Femur (tissue), 1 donor: ENCODE measurements at places on chromosomes 3 and 15.

- no peak for DNase-seq
These were observed 8.1 kb upstream of the APOD start for GRCh38 chr3:195591852-195592251.

- DNase-seq = no peak
These were observed 8.0 kb downstream of the FAM174B start for GRCh38 chr15:92647467-92648163.

GRCh38 chr3:27613846-27614500 is 108.2 kb downstream of the EOMES start:
- DNase-seq = no peak

GRCh38 chr15:58459560-58459959 is 27.8 kb downstream of the LIPC start:
- peak; percentile 69 for DNase-seq

DNA sequence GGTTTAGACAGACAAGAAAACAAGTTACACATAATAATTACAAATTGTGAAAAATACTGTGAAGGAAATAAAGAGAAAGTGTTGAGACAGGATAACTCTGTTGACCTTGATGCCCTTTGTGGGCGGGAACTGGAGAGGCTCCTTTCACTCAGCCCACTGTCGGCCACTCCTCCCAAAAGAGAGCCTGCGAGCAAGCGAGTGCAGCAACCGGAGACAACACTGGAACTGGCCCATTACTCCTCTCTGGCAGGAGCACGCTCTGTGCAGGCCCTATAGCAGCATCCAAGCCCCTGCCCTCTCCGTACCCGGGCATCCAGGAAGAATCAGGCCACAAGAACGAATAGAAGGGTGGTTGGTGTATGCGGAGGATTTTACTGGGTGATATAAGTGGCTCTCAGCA is 16.2 kb upstream of the DUT start:
- no peak for DNase-seq

DNA sequence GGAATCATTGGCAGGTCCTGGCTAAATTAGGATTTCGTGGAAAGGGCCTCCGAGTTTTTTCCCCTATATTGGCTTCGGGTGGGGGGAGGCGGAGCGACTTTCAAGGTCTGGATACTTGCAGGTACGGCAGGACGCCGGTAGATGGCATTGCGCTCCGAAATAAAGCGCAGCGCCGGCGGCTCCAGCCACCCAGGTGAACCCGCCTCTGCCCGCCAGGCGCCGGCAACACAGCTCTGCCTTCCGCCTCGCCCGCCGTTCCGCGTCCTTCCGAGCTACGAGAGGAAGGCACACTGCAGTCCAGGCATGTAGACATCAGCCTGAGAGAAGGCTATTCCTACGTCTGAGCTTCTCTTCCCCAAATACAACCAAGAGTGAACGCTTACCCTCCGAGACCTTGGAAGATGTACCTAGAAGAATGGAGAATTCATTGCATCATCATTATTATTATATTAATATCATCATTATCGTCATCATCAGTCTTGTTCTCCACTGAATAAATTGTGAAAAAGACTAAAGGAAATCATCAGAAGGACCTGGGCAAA is 514.1 kb downstream of the MECOM start:
- DNase-seq = peak; percentile 90

DNA sequence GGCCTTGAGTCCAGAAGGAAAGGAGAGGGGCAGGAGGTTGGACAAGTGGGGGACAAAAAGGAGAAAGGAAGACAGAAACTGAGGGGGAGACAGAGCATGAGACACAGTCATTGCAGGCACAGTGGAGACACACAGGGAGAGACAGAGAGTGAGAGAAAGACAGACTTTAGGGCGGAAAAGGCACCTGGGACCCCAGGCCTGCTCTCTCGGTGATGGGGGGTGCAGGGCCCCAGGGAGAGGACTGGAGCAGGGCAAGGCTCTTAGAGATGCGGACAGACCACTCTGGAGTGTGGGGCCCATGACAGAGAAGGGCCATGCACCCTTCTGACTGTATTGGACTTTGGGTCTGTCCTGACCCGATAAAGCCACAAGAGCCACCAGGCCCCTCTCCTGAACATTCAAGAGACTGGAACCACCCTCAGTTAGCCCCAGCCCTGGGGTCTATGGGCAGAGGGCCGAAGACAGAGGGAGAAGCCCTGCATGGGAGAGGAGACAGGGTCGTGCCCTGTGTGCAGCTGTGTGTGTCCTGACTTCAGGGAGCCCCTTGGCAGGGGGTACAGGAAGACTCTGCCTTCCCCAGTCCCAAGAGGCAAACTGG is 12.5 kb downstream of the PLCD1 start:
- DNase-seq = no peak

DNA sequence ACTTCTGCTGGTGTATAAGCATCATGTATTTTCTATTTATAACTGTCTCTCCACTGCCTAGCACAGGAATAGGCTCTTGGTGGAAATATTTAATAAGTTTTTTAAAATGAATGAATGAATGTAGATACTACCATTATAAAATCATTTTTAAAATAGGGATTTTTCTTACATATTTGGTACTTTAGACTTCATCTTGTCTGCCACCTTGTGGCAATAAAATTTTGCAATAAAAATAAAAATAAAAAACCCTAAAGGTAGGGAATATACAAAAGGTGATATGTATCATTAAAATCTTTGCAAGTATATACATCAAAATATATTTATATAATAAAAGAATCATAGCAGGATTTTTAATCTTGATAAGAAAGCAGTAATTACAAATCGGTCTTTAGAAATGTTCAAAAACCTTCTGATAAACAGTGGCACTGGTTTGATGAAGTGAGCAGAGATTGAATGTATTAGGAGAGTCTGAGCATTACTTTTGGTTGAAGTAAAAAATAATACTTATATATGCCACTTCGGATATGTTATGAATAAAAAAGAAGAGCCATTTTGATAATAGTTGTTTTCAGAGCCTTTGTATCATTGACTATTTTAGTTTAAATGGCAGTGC is 95.2 kb downstream of the SPATA16 start:
- DNase-seq = no peak

DNA sequence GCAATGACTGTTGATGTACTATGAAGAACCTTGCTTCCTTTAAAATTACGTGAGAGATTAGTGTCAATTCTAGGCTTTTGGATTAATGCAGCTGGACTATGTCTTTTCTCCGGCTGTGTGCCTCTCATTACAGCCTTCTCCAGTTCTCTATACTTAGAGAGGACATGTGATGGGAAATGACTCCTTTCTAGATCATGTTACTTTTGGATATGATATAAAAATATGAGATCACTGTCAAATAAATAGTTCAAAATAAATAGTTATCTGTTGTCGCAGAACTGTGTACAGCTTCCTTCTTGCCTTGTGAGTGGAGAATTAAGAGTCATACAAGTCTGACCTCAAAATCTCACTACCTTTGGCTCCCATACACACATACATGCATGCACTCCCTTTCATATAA is 592.4 kb downstream of the DIPK2A start:
- no peak for DNase-seq
